ENCODE measurements at places on chromosomes 4 and X.

DNA sequence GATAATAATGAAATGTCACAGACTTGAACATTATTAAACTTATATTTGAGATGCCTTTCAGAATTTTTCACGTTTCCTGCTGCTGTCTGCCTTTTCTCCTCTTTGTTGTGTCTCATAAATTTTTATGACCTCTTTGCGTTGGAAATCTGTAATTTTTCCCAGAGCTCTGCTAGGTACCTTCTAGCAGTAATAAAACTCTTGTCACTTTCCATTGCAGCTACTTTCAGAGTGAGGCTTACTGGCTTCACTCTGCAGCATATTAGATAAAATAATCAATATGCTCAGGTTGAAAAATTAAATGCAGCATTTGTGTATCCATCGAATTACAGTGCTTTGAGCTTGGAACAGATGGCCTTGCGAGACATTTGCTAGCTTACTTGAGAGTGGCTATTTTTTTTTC lies 689.0 kb downstream of the GRID2 start:
- no peak for DNase-seq

DNA sequence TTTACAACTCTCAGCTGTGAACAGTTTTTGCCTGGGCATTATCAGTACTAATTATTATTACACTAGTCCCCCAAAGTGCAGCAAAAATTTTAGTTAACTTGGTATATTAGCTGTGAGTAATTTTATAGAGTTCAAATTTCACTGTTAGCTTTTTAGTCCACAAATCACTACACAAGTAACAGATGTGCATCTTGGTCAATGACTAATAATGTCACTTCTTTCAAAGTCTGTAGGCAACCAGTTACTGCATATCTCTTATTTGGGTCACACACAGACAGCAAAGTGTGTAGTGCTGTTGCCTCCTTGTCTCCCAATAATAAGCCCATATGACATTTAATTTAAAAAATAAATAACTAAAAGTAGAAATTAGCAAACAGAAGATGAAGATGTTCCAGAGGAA lies 159.9 kb downstream of the SCFD2 start:
- DNase-seq, result no peak

- DNase-seq, result no peak
These were observed 247.3 kb downstream of the GPAT3 start for GRCh38 chr4:83783215-83783614.

DNA sequence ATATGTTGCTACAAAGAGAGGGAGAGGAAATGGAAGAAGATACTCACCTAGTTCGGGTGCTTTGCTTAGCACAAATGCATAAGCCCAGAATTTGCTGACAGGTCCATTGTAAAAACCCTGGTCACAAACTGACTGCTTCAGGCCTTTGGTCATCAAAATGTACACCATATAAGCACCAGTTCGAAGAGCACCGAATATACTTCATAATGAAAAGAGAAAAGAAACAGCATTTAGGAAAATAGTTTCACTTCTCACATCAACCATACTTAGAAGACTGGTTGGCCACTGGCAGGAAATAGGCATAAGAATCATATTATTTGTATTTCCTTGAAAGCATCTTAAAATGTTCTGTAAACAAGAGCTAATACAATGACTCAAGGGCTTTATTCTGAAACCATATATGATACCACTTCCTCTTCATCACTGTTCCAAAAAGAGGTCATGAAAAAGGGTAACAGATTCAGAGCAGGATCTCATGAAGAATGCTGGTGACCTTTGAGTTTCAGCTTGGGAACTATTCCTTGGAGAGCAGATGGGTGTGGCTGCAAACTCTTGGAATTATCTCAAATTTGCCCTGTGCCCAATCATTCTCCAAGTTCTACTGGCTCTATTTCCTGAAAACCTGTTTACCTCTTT lies 138.7 kb downstream of the ELOVL6 start:
- DNase-seq, result no peak

GRCh38 chr4:99390055-99390454 lies 37.5 kb upstream of the ADH1C start:
- no peak for DNase-seq

- DNase-seq, result no peak
These were observed 12.2 kb upstream of the FGF2 start for GRCh38 chr4:122814426-122814825.

GRCh38 chr4:48489683-48490011 lies 405 bp upstream of the ZAR1 start:
- no peak for DNase-seq

GRCh38 chrX:46561824-46562657 lies 11.5 kb upstream of the CHST7 start:
- no peak for DNase-seq

- no peak for DNase-seq
These were observed 52.1 kb upstream of the NDST4 start for GRCh38 chr4:115165503-115165902.

GRCh38 chr4:94588896-94589693 lies 137.4 kb downstream of the PDLIM5 start:
- peak; percentile 43 for DNase-seq

All from hepatic stellate cell (primary cell).